Spinal cord (tissue), 10 donors: ENCODE measurements at places on chromosomes 4 and X. TPM values are rescaled to one million over a fixed set of nuclear protein-coding genes. Genes with fewer than 3 reads are reported as not detected.
A peak's percentile ranks its signal among the peaks of the same experiment; 100 is the strongest.

DNA sequence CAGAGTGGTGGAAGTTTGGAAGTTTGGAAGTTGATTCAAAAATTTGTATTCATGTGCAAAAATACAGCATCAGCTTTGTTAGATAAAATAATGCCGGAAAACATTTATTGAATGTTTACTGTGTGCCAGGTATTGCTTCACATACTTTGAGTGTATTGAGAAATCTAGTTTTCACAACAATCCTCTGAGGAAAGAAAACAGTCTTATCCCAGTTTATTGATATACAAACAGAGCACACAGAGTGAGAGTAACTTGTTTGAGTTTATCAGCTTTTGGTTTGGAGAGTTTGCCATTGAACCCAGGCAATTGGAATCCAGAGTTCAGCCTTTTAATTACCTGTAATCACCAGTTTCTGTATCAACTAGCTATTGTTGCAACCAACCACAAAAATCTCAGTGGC is 127.2 kb upstream of the RPS6KA3 start:
- no peak for DNase-seq

GRCh38 chr4:19152264-19152663 is 1099.4 kb upstream of the SLIT2 start:
- no peak for DNase-seq

DNA sequence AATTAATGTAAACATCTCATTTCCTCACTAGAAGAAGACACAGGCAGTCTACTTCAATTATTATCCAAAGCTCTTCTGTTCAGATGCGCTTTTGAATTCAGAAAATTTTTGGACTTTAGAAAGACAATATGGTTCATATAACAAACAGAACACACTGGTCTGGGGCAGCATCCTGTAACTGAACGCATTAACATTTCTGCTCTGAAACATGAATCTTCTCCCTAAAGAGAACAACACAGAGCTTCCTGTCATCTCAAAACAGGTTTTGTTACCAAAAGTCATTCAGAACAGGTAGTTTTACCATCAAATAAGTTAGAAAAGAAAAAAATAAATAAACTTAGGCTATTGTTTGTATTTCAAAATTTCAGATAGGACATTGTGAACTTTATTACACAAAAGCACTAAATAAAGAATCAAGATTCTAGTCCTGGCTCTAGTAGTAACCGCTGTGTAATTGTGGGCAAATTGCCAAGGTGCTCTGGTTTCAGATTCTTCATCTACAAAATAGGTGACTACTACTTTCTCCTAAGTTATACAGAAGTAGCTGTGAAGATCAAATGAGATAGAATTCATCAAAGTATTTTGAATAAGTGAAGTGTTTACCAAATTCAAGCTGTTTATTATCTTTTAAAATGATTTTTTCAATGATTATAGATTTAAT is 252.3 kb upstream of the RASGEF1B start:
- DNase-seq = peak; percentile 18

GRCh38 chr4:154625971-154626370 is 13.5 kb upstream of the FGG start:
- no peak for DNase-seq

DNA sequence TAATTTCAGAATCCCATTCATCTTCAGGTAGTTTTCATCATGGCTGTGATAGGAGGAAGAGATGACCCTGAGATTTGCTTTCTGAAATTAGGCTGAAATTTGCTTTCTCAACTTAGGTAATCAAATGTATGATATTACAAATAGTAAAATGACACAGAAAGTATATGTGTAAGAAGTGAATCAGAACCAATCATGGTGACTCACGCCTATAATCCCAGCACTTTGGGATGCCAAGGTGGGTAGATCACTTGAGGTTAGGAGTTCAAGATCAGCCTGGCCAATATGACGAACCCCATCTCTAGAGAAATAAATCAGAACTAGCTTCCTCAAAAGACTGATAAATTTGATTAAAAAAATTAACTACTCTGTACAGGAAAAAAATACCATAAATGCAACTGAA is 555.4 kb downstream of the STPG2 start:
- DNase-seq = no peak

- DNase-seq = no peak
These were observed 1023.9 kb upstream of the GRID2 start for GRCh38 chr4:91279899-91280298.

- DNase-seq = no peak
These were observed 81.3 kb upstream of the FSTL5 start for GRCh38 chr4:162245051-162245450.

DNA sequence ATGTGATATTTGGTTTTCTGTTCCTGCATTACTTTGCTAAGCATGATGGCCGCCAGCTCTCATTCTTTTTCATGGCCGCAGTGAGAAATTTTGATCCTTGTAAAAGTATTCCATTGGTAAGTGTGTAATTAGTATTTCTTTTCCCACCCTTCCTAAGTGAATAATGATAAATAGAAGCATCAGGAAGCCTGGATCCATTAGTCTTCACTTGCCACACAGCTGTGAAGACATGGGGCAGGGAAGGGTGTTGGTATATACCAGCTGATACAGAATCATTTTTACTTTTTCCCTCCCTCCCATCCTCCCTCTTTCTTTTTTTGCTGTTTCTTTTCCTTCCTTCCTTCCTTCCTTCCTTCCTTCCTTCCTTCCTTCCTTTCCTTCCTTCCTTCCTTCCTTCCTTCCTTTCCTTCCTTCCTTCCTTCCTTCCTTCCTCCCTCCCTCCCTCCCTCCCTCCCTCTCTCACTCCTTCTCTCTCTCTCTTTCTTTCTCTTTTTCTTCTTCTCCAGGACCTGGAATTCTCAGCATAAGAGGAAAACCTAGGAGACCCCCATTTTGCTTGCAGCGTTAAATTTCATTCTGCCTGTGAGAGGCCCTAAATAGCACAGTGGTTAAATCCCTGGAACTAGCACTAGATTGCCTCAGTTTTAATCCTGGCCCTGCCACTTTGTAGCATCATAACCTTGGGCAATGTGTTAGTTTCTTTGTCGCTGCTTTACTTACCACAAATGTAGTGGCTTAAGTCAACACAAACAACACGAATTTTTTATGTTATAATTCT is 1.4 kb upstream of the NR0B1 start:
- DNase-seq = no peak

GRCh38 chr4:24252121-24252520 is 332.2 kb downstream of the DHX15 start:
- no peak for DNase-seq

DNA sequence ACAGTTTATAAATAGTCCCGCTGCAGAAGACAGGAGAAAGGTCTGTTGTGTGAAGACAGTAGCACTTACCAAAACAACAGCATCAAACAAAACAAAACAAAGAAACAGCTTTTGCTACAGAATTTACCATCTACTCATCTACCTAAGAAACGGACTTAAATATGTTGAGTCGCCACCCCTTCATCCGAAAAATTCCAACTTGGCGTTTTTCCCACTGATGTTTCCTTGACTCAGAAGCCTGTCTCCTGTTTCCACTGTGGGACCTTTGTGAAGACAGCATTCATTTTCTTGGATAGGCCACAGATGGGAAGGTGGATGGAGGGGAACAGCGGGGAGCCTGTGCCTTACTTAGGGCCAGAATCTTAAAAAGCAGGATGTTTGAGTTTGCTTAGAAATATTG is 1.3 kb upstream of the ITM2A start:
- DNase-seq = no peak

- DNase-seq = no peak
These were observed 14.1 kb downstream of the INPP4B start for GRCh38 chr4:142832022-142832421.

GRCh38 chrX:13305108-13305507 is 14.7 kb downstream of the ATXN3L start:
- no peak for DNase-seq

DNA sequence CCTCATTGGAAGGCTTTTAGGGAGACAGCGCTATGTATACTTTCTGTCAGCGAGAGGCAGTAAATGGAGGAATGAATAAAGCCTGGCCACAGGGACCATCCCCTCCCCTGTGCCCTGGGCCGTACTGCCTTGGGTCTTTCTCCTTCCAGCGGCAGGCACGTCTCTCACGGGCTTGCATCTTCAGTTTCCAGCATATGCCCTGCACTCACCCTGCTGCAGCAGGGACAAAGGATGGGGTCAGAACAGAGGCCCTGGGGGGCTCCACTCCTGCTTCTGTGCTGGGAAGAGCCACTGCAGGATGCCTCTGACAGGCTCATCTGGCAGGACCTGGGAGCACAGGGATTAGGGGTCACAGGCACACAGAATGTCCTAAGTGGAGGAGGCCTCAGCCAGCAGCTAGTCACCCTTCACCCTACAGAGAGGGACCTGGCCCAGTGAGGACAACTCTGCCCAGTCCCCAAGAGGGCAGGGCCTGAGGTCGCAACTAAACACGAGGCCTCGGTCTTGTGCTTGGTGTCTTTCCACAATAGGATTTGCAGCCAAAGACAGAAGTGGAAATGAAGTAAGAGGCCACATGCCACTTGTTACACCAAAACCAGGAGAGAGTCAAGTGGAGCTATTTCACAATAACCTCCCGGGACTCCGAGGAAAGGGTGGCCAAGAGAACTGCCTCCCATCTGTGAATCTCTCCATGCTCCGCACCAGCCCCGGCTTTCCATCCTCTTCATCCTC is 150.8 kb downstream of the AFAP1 start:
- no peak for DNase-seq

- DNase-seq = no peak
These were observed 26.1 kb downstream of the ACOX3 start for GRCh38 chr4:8414377-8414776.

GRCh38 chrX:9681422-9681821 is 84.2 kb downstream of the GPR143 start:
- DNase-seq = no peak

DNA sequence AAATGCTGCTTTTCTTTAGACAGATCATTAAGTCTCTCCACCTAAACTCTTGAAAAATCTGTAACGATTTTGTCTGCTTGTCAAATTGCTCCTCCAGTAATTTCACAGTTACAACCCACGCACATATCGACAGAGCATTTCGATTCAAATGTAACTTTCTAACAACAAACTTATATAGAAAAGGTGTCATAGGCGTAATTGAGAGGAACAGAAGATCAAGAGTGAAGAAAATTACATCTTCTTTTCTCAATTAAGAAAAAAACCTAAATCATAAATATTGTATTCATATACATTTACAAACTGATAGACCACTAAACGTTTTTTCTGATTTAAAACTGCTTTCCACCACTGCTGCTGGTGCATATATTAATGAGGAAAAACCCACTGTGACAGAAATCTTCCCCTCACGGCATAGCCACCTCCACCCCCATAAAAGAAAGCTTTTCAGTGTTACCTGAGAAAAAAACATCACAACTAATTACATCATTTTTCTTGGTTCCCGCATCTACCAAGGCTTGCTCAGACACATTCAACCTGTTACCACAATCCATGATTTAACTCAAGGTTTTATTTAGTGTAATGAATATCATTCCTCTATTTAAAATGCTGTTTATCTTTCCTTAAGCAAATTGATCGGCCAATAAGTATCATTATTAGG is 1.9 kb downstream of the GPM6A start:
- no peak for DNase-seq

- DNase-seq = no peak
These were observed 104.3 kb upstream of the STK26 start for GRCh38 chrX:131918839-131919238.

- DNase-seq = no peak
These were observed 775.9 kb downstream of the CENPC start for GRCh38 chr4:66769441-66769840.

DNA sequence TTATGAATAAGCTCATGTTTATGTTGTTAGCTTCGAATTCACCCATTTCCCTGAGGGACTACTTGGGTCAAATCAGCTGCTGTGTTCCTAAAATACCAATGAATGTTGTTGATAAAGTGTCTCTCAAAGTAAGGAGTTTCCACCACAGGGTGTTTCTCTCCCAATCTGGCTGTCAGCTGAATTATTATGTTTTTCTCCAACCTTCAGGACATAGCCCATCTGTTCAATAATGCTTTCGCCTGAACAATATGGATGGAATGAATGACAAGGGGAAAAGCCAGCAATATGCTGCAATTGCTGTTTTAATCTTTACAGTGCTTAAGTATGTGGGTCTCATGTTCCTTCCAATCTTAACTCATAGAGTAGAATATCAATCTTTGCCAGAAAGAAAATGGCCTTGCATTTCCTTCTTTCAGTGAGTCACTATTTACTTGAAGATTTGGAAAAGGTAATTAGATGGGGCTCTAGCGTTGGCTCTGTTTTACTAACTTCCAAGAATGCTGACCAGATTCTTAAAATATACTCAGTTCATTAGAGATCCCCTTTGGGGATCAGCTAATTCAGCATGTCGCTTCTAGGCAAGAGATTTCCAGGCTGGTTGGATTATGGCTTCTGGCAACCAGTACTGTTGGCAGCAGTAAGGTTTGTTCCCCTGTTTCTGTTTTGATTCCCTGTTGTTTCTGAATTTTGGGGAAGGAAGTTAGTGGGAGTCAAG is 410.5 kb downstream of the PPP3CA start:
- DNase-seq = peak; percentile 38

DNA sequence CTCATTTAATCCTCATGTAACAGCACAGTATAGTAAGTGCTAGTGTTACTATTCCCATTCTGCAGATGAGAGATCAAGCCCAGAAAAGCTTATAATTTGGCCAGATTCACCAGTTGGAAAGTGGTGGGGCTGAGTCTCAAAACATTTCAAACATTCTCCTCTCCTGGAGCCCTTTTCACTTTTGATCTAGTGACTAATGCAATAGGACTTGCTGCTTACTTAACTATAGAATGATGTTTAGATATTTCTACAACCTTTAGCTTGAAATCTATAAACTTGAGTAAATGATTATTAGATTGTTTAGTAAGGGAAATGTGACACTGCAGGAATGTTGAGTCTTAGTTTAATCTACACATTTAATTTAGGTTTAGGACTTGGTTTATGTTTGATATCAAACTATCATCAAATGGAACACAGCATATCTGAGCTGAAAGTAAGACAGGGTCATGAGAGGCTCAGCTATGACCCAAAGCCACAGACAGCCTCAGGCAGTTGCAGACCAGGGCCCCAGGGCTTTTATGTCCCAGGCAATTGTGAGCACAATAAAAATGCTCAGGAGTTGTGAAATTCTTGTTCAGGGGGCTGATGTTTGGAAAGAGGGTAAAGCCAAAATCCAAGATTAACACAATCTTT is 199.5 kb upstream of the HS3ST1 start:
- DNase-seq = no peak

DNA sequence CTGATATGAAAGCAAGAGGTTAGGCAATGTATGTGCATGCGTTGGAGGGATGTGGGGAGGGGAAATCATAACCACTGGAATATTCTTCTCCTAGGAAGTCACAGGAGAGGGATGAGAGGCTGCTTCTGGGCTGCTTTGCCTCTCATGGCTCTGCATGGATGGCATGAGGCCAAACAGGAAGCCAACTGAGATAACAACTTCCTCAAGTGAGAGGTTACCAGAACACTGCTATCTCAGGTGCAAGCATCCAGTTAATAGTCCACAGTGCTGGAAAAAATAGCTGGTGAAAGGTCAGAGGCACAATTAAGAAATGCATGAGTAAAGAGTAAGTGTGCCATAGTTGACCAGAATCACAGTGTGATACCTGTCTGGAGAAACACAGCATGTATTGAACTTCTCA is 113.3 kb downstream of the ELOVL6 start:
- no peak for DNase-seq

STK32B gene
- total RNA-seq = 12.6 TPM

UCP1 gene
- total RNA-seq = not detected

DIPK2B gene
- 9.3 TPM for total RNA-seq

SPON2 gene
- 29.5 TPM for total RNA-seq

GUCY1A1 gene
- total RNA-seq = 83.2 TPM

GPR34 gene
- 54.4 TPM for total RNA-seq

RADX gene
- total RNA-seq = 13.3 TPM

HSFX2 gene
- total RNA-seq = 1.2 TPM
